ENCODE measurements at places on chromosomes 5 and 9.

- no peak for DNase-seq
Measured at GRCh38 chr5:36598045-36598444, 8.4 kb upstream of the SLC1A3 start.

GRCh38 chr5:149423794-149424268 lies 44.7 kb upstream of the IL17B start:
- peak; percentile 89 for DNase-seq

GRCh38 chr9:114701988-114702387 lies 20.0 kb upstream of the TEX48 start:
- no peak for DNase-seq

- DNase-seq: no peak
Measured at GRCh38 chr5:61308712-61309111, 23.3 kb upstream of the ZSWIM6 start.

DNA sequence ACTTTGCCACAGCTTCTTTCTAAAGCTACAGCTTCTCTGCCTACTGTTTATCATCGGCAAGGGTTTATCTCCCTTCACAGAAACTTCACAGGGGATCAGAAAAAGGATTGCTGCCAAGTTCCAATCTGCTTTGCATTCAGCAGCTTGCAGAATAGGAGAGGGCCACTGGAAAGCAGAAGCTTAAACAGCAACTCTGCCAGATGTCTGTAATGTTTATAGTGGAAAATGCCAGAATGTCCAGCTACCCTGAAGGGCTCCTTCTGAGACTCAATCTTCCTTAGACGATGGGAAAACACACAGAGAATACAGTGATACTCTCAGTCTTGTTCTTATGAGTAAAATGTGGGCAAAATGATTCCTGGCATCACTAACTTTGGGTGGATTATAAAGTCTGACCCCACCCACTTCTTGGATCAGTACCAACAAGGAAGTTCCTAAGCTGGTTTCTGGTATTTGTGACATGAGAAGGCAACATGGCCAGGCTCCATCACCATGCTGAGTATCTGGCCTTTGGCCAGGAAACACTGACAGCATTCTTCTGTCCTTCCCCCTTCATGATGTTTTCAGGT lies 19.0 kb downstream of the STOM start:
- peak; percentile 86 for DNase-seq
